Natural killer cell treated with Interleukin-12 subunit alpha and Interleukin-12 subunit beta and Interleukin-15 and Interleukin-18, amount 100 ng/mL, for 72 hours (primary cell): ENCODE measurements at places on chromosomes 5 and 9. TPM values are rescaled to one million over a fixed set of nuclear protein-coding genes. Genes with fewer than 3 reads are reported as not detected.

DNA sequence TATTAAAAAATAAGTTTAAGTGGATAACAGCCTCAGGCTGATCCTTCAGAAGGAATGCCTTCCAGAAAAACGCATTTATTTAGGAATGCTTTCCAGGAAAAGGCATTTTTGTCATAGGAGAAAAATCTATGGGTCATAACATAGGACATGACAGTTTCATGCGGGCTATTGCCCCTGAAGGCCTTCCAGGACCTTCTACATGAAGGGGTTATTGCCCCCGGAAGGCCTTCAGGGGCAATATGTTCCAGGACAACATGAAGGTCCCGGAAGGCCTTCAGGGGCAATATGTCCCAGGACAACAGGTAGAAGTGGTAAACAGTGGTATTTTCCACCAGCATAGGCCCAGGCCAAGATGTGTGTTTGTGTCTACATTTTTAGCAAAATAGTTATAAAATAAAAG lies 191.3 kb upstream of the RASA1 start:
- no peak for DNase-seq

Gene CYLC2
- not detected for total RNA-seq

- no peak for DNase-seq
Measured at GRCh38 chr5:5770825-5771224, 348.3 kb downstream of the ICE1 start.

- DNase-seq = no peak
Measured at GRCh38 chr9:135500071-135500524, 384 bp upstream of the MRPS2 start.

DNA sequence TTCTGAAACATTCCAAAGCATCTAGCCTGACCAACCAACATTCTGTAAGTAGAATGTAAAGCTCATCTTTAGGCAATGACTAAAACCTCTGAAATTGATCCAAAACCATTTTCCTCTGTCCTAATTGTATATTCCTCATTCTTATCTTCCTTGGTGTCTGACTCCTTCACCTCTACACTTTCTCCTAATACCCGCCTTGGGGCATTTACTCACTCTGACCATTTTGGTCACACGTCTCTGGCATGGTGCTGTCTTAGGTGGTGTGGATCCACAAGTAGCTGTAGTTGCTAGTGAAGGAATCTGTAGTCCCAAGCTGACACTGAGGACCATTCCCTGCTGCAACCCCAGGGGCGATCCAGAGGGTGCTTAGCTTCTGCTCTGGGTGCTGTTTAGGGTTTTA lies 40.8 kb upstream of the LMNB1 start:
- DNase-seq = no peak
